ENCODE measurements at places on chromosomes 1 and 21.
A peak's percentile ranks its signal among the peaks of the same experiment; 100 is the strongest.

DNA sequence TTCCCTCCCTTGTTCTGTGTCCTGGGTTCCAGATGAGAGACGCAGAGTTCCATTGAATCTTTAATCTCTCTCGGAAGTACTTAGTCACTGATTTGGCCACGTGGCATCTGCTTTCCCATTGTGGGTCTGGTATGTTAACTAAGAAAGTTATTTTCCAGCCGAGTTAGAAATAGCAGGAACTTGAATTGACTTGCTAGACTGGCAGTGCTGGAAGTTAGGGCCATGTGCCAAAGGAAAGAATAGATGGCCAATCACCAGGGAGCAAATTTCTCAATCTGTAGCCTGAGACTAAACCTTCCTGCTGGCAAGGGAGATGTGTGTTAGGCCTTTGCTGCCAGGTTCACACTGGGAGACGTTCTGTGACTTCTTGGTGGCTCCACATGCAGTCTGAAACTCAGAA is 24.2 kb upstream of the SLFNL1 start:
- no peak for DNase-seq

GRCh38 chr1:162570718-162571117 is 9.2 kb downstream of the UAP1 start:
- no peak for DNase-seq

DNA sequence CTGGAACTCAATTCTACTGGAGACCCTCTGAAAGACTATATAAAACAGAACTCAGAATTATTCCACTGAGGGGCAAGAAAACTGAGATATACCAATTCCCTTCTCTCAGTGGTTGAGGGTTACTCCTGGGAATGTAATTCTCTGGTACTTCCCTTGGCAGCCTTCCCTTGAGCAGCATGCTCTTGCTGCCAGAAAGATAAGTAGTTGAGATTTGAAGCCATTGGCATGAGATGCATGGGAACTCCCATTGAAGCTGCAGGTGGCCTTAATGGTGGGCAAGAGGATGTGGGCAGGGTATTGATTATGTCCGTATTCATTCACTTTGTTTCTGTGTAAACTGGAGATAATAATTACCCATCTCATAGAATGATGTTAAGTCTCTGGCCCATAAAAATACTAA is 28.6 kb upstream of the C1orf185 start:
- DNase-seq, result no peak

GRCh38 chr1:56448529-56449300 is 130.6 kb downstream of the PLPP3 start:
- no peak for DNase-seq

DNA sequence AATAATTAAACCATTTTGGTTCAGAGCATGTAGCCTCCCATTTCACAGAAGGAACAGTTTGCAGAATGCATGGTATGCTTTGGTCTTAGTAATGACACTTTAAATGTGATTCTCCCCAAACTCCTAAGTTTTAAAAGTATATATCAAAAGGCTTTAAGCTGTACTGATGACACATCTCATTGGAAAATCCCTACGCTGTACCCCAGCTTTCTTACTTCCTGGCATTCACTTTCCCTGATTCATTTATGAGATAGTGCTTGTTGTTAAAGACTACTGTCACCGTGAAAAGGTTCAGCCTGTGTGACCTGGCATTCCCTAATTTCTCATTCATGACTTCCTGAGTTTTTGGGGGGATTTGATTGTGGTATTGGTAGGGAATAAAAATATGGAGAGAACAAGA is 53.4 kb downstream of the MPZL1 start:
- DNase-seq, result no peak

GRCh38 chr1:224683936-224684335 is 67.8 kb downstream of the CNIH3 start:
- no peak for DNase-seq

- no peak for DNase-seq
Observed at GRCh38 chr1:109084563-109085517, 5.7 kb upstream of the TMEM167B start.

DNA sequence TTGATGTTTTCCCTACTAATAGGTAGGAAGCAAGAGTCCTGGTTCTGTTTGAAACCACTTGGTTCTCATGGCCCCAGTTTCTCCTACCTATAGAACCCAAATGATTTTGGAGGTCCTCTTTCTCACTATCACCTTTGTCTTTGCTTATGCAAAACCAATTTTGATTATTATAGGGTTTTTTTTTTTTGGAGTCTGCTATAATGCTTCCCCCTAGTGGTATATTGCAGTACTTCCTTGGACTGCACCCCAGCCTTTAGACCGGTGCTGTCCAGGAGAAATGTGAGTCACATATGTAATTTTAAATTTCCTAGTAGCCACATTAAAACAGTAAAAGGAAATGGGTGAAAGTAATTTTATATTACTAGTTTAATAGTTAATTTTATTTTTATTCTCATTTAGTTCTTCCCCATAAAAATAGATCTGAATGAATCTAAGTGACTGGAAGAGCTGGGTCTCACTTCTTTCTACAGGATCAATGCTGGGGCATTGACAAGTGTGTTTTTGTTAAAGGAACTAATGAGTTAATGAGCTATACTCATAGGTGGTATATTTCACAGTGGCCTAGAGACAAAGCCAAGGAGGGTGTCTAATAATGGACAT is 10.6 kb downstream of the FCMR start:
- DNase-seq, result peak; percentile 58

GRCh38 chr1:16397120-16397519 is 30.1 kb downstream of the SZRD1 start:
- no peak for DNase-seq

- DNase-seq, result no peak
Observed at GRCh38 chr1:175555266-175555665, 188.1 kb downstream of the TNR start.

- DNase-seq, result no peak
Observed at GRCh38 chr1:200877839-200878551, 5.2 kb downstream of the GPR25 start.

- no peak for DNase-seq
Observed at GRCh38 chr1:209542585-209542984, 40.9 kb upstream of the CAMK1G start.

GRCh38 chr1:50971748-50972305 is 1.8 kb downstream of the CDKN2C start:
- DNase-seq, result no peak

Data from GM23338 (cell line).